Osteoblast (primary cell): ENCODE measurements at places on chromosomes 2 and 18. TPM values are rescaled to one million over a fixed set of nuclear protein-coding genes. Genes with fewer than 3 reads are reported as not detected.

DNA sequence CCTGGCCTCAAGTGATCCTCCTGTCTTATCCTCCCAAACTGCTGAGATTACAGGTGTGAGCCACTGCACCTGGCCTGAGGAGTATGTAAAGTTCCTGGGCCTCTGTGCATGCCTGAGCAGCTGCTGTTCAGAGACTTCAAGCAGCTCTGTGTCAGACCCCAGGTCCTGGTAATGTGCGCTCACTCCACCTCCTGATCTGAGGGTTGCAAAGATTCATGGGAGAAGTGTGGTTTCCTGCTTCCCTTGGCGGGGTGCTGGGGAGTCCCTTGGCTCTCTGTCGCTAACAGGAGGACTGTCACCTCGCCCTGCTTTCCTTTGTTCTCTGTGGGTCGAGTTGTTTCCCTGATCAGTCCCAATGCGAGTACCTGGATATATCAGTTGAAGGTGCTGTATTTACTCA, 8.6 kb upstream of the IL36A start:
- DNase-seq = no peak

DNA sequence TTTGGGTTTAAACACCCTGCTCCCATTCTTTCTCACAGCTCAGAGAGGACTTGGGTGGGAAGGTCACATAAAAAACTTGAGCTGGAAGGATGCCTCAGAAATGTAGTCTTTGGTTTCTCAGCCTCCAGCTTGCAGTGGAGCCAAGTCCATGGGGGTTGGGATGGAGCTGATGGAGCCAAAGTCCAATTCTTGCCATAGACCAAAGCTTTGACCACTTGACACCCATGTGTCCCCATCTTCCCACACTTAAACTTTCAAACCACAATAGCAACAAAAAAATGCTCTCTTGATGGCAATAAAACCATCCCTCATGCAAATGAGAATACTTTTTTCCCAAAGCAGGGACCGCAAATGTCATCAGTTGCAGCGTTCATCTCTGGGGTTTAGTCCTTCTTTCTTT, 14.7 kb upstream of the DAW1 start:
- DNase-seq = no peak

DNA sequence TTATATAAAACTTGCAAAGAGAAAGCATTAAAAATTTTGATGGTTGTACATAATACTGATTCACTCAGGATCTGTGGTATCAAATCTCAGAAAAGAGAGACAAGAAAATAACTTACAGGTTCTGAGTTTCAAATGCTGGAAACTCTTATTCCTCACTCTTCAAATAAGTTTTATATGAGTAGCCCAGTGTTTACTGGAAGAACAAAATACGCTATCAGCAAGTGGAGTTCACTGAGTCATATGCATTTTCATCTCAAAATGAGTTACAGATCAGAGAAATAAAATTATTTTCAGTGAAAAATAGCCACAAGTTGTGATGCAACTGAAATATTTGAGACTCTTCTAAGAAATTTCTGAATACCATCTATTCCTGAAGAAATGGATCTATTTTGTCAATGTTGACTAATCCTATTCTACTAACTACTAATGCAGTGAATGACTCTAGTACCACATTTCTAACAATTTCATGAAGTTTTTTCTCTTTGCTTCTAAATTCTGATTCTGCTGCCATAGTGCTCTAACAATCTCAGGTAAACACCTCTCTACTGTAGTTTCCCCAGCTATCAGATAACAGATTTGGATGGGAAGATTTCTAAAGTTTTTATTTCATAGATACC, 391.7 kb downstream of the ZEB2 start:
- no peak for DNase-seq

- no peak for DNase-seq
Measured at GRCh38 chr2:105674859-105675541, 69.7 kb upstream of the NCK2 start.

- DNase-seq = no peak
Measured at GRCh38 chr18:23682472-23682871, 6.8 kb upstream of the LAMA3 start.

PROKR1 gene
- total RNA-seq = not detected in 2 replicates

CGREF1 gene
- 6.8 and 14.5 TPM in 2 replicates for total RNA-seq
